GM12878 (cell line): ENCODE measurements at places on chromosomes 4 and X.

- no peak for DNase-seq
These were observed 7.4 kb downstream of the MSL3 start for GRCh38 chrX:11765449-11765848.

- DNase-seq = no peak
These were observed 3.4 kb downstream of the CLIC2 start for GRCh38 chrX:155330992-155331391.

- DNase-seq = no peak
These were observed 615 bp downstream of the NEXMIF start for GRCh38 chrX:74924449-74925224.

DNA sequence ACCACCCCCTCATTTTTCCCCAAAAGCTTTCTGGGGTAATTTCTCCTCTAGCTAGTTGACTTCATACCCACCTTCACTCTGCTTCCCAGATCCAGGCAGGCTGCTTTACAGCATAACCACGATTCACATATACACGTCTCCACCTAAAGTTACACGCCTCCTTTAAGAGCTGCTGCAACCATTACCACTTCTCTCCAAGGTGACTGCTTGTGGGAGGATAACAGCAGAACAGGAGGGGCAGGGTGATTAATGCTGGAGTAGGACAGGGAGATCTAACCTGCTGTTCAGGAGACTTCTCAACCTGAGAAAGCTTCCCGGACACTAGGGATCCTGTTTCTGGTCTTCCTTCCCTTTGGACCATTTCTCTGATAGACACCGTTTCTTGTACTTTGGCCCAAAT lies 77.4 kb downstream of the MGST2 start:
- DNase-seq = no peak

- no peak for DNase-seq
These were observed 55.1 kb downstream of the ZNF330 start for GRCh38 chr4:141275834-141276233.

GRCh38 chrX:68685685-68686084 lies 38.2 kb downstream of the STARD8 start:
- no peak for DNase-seq
